ENCODE measurements at places on chromosomes 5 and 9.

DNA sequence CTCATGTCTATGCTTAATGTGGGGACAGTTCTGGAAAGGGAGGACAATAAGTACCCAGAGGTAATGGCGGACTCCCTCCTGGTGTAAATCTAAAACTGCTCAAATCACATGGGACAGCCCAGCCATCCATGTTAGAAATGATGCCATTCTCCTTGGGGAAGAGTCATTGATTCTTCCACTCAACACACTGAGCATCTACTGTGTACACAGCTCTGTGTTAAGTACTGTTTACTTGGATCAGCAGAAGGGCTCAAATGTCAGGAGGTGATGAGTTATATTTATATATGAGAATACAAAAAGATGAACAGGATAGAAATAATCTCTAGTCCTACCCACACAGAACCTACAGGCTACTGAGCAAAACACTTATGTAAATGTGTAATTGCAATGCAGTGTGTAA is 31.8 kb upstream of the NANS start:
- DNase-seq, result no peak

- DNase-seq, result no peak
These were observed 48.3 kb upstream of the IRX4 start for GRCh38 chr5:1930880-1931603.

- DNase-seq, result peak; percentile 66
These were observed 115.4 kb downstream of the LHX2 start for GRCh38 chr9:124126648-124127646.

- no peak for DNase-seq
These were observed 329.5 kb downstream of the ICE1 start for GRCh38 chr5:5751987-5752386.

- DNase-seq, result no peak
These were observed 447.1 kb upstream of the CDH10 start for GRCh38 chr5:25091921-25092320.

DNA sequence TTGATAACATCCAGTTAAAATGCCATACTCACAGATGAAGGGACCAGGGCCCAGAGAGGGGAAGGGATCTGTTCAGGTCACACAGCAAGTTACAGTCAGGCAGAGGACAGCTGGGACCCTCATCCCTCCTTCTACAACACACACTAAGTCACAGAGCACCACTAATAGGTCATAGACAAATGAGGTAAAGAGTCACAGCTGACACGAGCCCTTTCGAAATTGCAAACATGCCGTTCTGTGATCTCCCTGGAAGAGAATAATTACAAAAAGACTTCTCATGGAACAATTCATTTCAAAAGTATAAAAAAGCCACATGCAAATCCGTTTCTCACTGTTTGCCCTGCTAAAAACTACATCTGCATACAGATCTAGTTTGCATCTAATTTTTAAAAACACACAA is 15.5 kb downstream of the IGFBPL1 start:
- DNase-seq, result no peak

DNA sequence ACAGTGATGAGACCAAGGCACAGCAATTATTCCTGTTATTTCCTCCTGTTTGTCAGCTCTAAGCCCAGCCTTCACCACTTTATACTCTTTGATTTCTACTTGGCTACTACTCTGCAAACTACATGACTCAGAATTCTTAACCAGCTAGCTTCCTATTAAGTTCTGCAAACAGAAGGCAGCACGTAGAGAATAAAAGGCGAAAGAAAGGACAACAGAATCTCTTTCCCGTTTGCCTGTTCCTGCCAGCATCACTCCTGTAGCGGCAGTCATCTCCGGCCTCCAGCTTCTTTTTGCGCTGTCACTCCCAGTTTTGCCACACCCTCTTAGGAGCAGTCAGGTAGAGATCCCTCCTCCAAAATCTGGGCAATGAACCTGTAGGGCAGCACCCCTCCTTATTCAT is 29.9 kb downstream of the DPYSL3 start:
- no peak for DNase-seq

DNA sequence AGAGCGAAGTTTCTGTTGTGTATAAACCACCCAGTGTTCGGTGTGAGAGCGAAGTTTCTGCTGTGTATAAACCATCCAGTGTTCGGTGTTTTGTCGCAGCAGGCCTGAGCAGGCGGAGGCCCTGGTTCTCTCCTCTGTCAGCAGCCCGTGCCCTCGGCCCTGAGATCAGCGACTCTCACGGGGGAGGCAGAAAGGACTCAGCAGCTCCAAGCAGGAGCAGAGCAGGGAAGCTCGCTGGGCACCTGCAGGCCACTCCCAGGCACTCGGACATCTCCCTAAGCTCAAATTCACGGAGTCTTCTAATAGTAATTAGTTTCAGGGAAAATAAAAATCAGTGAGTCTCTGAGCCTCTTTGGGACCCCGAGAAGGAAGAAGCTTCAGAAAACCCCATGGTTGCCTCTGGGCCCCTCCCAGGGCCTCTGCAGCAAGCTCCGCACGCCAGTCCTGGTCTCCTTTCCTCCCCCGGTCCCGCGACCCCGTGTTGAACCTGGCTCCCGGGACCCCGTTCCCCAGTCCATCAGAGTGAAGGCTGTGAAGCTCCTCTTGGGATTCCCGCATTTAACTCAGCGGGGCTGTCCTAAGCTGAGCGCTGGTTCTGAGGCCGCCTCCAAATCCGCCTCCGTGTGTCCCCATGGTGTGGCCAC is 81.9 kb upstream of the ADAMTS2 start:
- DNase-seq, result no peak

DNA sequence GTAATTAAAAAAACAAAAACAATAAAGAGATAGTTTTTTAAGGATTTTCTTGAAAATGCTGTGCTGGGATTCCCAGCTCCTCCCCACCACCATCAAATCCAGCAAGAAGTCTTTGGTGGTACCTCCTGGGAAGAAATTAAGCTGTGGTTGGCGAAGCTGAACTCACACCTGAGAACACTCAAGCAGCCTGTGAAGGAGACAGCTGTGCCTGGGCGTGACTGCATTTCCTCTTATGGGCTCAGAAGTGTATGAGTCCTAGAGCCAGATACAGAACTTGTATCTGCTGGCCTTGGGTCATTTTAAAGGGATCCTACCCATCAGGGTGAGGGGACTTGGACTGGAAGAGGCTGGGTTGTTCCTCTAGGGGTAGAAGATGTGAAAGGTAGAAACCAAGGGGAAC is 561.2 kb upstream of the SGCD start:
- DNase-seq, result no peak

DNA sequence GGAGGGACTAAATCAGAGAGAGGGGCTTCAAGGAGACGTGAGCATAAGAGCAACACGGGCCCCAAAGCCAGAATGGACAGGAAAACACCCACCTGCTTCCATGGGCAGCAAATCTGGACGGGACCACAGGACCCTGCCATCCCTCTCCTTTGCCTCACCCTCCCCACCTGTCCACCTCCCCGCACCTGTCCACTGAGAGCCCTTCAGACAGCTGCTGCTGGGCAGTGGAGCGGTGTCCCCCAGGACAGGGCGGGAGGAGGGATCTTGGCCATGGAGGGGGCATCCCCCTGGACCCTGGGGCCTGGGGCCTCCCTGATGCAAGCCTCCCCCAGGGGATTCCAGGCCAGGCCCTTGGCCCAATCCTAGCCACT is 2.6 kb downstream of the CCDC183 start:
- DNase-seq, result no peak

GRCh38 chr9:93207860-93208734 is 24.2 kb downstream of the WNK2 start:
- no peak for DNase-seq

GRCh38 chr9:87548159-87548558 is 50.5 kb downstream of the DAPK1 start:
- no peak for DNase-seq

DNA sequence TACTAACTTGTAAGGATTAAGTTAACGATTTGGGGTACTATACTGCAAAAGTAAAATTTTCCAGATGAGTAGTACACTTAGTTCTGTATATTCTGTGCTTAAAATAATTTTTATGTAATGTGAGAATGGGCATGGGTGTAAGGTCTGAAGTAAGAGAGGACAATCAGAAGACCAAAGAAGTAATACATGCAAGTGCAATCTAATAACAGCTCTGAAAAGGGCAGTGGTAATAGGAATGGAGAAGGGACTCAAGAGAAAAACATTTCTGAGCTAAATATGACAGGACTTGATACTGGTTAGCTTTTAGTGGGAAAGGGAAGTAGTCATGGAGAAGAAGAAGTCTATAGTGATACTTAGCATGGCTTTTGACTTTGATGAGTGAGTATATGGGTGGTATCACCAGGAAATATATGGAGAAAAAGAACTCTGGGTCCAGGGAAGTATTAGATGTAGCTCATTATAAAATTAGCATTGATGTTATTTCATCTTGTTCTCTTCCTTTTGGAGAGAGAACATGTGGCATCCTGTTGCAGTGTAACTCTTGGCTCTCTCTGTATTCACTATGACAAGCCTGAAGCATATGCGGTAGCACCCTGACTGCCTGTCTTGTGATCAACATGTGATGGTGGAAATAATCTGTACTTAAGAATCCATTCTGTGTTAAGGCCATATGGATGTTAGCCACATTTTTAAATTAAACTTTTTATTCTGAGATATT is 60.5 kb downstream of the ERCC6L2 start:
- no peak for DNase-seq

DNA sequence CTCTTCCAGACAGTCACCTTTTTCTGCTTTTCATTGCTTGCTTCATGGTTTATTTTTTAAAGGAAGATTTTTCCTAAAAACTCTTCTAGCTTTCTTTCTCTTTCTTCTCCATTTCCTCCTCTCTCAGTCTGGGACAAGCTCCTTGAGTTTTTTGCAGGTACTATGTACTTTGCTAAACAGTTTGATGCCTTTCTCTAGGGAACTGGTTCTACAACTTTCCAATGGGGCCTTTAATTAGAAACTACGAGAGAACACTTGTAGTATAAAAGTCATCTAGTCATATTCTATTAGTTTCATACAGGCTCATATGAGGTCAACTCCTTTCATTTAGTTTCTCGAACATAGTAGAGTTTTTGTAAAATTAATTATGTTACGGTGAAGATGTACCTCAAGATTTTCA is 189.6 kb downstream of the DOCK8 start:
- DNase-seq, result no peak

DNA sequence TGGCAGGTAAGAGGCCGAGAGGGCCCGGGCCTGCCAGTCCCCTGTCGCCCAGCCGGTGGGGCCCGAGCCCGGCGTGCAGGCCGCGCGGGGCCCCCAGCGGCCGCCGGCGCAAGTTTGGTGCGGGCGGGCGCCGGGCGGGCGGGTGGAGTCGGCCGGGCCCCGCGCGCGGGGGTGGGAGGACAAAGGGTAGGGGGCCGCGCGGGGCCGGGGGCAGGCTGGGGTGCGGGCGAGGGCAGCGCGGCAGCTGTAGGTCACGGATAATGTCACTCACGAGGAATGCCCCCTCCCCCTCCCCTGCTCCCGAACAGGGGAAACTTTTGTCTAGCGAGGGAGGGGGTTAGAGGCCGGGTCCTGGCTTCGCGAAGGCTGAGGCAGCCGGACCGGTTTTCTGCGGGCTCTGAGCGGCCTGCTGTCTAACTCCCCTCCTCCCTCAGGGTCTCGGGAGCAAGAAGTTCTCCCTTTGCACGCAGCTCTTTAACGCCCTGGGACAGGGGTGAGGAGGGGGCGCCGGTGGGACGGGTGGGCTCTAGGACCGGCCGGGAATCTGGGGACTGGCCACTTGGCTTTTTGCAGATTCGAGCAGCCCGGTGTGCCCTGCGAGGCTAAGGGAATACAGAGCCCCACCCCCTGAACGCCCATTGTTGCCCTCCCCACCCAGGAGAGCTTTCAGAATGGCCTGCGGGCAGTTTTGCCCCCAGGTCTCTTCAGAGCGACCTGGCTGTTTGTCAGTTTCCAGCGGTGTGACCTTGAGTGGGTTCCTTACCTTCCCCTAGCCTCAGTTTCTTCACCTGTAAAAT is 21.3 kb upstream of the NDST1 start:
- DNase-seq, result peak; percentile 46

DNA sequence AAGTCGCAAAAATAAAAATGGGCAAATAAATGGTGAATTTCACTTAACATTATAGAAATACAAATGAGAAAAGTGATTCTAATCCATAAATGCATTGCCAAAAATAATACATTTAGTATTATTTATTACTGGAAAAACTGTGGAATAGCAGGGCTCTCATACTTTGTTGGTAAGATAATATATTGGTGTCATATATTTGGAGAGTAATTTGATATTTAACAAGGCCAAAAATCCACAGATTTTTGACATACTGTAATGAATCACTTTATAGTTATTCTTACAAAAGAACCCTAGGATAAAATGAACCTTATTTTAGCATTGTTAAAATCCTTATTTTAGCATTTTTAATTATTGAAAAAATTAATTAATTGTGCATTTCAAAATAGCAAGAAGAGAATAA is 397.2 kb upstream of the DAB2 start:
- no peak for DNase-seq

GRCh38 chr5:72464071-72464470 is 43.1 kb downstream of the ZNF366 start:
- DNase-seq, result no peak

- no peak for DNase-seq
These were observed 9.7 kb downstream of the PCDH1 start for GRCh38 chr5:141868541-141868940.

GRCh38 chr5:176697934-176698538 is 50.8 kb downstream of the TSPAN17 start:
- DNase-seq, result no peak

All from stimulated activated naive B cell treated with anti-CD40 and anti-IgM and Interleukin-4, amounts not matched to agents 10 μg/mL and 1 μg/mL and 100 μg/mL, for 72 hours (primary cell).